ENCODE measurements at places on chromosomes 3 and 15.

- no peak for DNase-seq
These were observed 311.1 kb upstream of the KCNH8 start for GRCh38 chr3:18837137-18837755.

- DNase-seq = no peak
These were observed 146.0 kb downstream of the IL20RB start for GRCh38 chr3:137103739-137104138.

GRCh38 chr3:135755330-135756105, 210.0 kb upstream of the PPP2R3A start:
- DNase-seq = no peak

DNA sequence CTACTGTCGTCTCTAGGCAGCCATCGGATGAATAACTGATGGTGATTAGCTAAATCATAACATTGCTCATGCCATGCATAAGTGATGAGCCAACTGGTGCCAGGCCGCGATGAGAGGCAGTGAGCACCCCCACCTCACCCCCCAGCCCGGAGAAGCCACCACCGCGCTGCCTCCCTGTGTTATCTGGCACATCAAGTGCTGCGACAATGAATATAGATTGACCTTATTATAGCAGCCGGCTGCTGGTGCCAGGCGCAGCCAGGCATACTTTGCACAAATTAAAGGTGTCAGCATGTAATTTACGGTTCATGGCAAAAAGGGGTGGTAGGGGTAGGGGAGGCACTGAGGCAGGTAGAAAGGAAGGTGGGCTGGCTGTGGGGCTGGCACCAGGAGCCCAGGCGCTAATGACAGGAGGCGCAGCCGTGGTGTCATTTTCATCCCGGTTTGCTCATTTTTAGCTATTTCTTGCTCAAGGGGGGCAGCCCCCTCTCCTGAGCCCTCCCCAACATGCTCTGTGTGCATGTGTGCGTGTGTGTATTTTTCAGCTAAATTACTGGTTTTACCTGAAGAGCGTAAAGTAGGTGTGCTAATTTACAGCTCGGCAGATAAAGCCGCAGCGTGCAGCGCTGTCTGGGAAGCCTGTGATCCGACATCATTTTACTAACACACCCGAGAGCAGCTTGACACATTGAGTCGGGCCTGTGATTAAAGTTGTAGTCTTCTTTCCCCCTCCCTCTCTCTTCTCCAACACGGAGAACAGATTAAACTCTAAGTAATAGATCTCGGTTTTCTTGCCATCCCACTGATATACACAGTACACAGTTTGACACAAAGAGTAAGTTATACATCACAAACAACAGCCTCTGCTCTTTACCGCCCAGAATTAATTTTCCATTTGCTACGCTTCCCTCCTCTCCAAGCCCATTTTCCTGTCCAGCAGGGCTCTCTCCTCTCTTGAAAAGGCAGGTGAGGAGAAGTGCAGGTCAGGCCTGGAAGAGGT, 212.3 kb downstream of the RPLP1 start:
- no peak for DNase-seq

DNA sequence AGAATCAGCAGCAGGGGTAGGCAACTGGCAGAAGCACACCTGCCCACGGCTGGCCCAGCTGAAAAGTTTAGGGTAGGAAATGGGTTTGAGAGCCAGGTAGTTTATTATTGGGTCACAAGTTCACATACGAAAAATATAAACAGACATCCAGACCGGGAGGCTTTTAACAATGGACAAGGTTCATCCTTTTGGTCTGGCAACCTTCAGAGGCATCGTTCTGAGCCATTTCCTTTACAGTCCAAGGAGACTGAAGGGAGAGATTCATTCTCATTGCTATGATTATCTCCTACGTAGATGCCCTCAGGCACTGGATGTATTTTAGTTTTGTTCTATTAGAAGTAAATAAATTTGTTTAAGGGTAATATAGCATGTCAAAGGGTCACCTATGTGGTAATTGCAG, 248.0 kb upstream of the THBS1 start:
- no peak for DNase-seq

DNA sequence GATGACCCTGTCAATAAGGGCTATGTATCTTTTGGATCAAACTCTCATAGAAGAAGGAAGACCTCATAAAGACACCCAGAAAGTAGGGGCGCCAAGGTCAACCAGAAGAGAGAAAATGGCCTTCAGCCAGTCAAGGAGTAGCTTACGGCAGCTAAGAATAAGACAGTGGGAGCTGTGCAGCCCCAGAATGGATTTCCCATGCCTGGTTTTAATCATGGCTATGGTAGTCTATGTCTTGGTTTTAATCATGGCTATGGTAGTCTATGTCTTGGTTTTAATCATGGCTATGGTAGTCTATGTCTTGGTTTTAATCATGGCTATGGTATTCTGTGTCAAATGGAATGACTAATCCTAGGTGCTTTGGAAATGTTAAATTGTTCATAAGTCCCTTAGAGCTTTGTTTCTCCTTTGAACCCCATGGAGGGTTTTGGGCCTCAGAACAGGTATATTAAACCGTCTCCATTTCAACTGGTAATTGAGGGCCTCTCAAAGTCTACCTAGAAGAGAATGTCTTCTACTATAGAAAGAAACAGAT, 742.0 kb upstream of the CFAP20DC start:
- no peak for DNase-seq
